GM12892 (cell line): ENCODE measurements at places on chromosomes 1 and 21.

DNA sequence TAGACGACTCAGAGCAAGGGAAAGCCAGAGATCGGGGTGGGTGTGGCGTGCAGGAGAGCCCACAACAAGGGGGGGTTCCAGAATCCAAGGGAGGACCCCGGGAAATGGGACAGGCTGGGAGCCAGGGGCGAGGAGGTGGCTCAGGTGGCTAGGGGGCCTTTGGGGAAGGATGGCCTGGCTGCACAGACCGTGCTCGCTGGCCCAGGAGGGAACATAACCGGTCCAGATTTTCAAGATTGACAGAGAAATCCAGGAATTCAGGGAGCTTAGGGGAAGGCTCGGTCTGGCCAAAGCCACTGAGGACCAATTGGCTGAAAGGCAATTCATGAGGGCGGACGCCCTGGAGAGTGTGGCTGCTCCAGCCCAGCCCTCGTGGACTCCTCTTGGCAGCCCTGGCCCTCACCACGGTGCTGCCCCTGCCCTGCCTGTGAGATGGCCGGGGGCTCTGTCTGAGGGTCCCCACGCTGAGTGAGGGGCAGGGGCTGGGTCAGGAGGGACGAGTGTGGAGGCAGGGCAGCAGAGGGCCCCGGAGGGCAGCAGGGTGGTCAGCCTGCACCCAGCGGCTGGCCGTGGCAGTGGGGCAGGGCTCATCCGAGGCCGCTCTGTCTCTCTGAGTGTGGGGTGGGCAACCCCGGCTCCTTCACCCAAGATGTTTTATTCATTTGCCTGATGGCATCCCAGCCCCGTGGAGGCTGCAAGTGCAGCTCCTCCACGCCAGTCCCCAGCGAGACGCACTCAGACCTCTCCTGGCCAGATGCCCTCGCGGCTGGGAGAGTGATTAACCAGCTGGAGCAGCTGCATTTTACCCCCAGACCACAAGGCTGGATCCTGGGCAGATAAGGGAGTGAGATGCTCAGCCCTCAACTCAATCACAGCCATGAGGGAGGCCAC lies 5.6 kb upstream of the LRRC3 start:
- no peak for DNase-seq

DNA sequence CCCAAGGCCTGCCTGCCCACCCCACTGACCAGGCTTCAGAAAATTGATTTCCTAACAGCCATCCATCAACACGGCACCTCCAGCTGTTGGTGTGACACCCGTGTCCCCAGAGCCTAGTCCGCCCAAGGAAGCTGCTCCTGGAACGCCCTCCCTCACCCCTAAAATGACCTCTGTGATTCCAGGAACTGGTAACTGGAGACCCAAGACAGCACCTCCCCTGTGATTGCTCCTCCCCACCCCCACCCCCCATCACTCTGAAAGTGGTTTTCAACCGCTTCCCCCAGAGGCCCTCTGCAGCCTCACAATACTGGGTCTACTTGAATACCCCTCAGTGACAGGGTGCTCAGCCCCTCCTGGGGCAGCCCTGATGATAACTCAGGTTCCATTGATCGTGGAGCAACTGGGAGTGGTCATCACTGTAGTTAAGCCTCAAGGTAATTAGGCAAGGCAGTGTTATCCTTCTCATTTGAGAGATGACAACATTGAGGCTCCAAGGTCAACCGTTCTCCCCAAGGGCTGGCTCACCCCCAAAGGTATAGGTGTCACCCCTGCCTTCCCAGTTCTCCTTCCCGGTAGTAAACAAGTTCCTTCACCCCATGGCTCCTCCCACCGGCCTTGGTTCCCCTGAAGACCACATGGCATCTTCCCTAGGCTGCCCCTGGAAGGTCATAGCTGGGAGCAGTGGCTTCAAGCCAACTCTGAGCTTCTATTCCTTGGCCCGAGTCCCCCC lies 52.0 kb downstream of the TAS1R2 start:
- DNase-seq: no peak

- DNase-seq: no peak
These were observed 187.8 kb upstream of the HP1BP3 start for GRCh38 chr1:20974951-20975350.

- DNase-seq: no peak
These were observed 213.8 kb downstream of the PLA2G4A start for GRCh38 chr1:187042538-187042937.

DNA sequence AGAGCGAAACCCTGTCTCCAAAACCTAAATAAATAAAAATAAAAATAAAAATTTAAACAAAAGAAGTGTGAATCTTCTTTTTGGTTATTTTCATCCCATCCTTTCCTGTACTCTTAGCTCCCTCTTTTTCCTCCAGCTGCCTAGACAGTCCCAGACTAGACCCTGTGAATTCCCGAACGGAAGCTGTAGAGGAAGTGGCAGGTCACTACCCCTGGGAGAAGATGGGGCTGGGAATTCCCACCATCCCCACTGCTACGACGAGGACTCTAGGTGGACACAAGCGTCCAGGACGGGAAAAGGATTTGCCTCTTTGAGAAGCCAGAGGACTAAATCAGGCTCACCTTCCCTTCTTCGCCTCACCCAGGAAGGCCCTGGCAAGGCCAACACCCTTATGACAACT lies 12.6 kb downstream of the RHBDL2 start:
- no peak for DNase-seq

GRCh38 chr1:116886291-116886878 lies 23.3 kb upstream of the PTGFRN start:
- no peak for DNase-seq

DNA sequence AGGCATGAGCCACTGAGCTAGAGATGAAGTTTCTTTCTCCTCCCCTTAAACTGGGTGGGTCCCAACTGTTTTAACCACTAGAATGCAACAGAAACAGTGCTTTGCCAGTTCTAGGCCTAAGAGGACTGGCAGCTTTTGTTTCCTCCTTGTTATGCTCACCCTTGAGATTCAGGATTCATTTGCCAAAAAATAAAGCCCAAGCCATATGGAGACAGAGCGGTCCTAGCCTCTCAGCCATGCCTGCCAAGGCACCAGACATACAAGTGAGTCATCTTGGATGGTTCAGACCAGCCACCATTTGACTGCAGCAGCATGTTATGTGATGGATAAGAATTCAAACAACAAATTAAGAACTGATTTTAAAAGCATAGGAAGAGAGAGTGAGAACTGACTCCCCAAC lies 38.1 kb upstream of the STUM start:
- DNase-seq: no peak

DNA sequence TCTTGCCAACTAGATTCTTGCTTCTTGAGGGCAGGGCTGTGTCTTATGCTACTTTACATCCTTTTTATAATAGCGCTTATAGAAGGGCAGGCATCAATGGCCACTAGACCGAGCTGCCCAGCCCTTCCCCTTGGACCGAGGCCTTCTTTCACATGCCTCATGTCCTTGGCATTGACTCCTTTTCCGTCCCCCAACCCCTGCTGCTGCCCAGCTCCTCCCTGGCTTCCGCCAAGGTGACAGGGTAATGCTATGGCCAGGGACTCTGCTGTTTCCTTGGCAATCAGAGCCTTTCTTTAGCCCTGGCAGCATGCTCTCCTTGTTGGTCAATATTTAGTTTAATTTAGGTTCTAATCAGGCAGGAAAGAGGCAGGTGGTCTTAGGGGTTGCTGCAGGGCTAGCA lies 48.2 kb downstream of the DDX20 start:
- DNase-seq: no peak
